ENCODE measurements at places on chromosomes 16 and 17.

DNA sequence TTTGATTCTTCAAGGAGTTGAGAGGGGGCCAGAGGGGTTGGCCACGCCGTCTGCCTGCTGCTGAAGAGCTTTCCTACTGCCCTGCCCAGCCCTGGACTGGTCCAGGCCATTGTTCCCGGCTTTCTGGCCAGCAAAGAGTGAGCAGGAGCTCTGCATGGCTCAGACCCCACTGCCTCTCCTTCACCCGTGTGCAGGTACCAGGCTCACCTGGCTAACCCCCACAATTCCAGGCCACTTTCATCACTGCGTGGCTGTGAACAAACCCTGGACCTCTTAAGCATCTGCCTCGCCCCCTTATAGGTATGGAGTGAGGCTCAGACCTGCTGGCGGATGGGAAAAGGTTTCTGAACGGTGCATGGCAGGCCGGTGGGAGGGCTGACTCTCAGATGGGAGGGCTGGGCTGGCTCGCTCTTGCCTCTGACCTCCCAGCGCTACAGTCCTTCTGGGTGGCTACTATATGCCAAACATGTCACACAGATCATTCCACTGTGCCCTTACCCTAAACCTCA is 8.9 kb downstream of the ZNF319 start:
- DNase-seq: no peak

- DNase-seq: no peak
Observed at GRCh38 chr16:87604634-87605111, 2.4 kb downstream of the JPH3 start.

- DNase-seq: no peak
Observed at GRCh38 chr16:82260212-82260795, 90.3 kb upstream of the MPHOSPH6 start.

- DNase-seq: no peak
Observed at GRCh38 chr17:41907185-41907556, 11.6 kb downstream of the ACLY start.

GRCh38 chr17:17004251-17004996 is 32.5 kb upstream of the TNFRSF13B start:
- no peak for DNase-seq

DNA sequence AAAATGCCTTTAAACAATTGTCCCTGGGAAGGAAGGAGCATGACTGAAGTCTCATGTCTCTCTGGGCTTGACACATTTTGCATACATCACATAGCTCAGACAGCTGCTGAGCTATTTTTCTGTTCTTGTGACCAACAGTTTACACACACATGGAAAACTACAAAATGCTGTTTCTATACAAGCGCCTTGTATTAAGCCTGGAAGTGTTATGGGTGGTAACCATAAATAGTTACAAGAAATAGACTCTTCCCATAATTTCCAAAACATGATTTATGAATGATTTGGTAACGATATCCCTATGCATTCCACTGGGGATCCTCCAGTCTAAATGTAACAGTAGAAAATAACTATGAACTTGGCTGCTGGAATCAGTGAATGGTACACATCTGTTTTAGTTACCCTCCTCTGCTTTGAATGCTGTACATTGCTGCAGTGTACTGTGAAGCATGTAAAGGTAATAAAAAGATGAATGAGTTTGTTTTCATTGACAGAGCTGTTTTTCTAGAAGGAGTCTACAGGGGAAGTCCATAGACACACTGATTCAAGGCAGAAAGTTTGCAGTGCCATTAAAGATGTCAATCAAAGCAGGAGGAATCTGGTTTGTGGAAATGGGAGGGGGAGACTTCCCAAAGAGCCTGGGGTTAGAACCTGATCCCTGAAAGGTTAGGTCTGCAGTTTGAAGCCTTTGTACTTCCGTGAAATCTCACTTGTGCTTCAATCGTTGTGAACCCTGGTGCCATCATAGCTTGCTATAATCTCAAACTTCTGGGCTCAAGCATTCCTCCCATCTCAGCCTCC is 5.0 kb downstream of the ACSF2 start:
- no peak for DNase-seq
